ENCODE measurements at places on chromosomes 7 and 10.

- DNase-seq, result no peak
Observed at GRCh38 chr10:123755061-123755460, 88.9 kb downstream of the GPR26 start.

DNA sequence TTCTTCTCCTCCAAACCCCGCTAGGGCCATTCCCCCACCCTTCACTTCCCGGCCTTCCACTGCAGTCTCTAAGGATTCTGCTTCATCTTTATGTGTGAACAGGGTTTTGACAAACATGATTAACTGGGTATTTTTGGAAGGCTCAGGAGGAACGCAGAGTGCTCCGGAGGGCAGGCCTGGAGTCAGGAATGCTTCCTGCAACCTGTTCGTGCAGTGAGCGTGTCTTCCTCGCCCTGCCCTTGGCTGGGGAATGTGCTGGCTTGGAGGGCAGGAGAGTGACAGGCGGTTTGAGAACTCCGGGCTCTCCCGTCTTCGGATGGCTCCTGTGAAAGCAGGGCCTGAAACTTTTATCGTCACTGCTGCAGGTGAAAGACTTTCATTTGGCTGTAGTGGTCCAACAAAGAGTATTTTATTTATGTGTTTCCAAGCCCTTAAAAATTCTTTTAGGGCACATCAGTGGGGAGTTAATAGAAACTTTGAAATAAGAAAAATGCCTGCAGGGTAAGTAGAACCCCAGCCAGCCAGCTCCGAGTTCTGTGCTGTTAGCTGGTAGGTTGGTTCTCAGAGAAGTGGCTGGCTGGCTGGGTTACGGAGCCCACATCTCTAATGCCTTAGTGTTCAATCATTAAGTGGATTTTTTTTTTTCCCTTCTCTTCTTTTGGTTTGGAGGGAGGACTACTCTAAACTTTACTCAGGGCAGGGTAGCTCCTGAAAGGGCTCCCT, 51.0 kb downstream of the TCF7L2 start:
- peak; percentile 25 for DNase-seq

GRCh38 chr10:234708-235406, 99.6 kb downstream of the ZMYND11 start:
- DNase-seq, result no peak

DNA sequence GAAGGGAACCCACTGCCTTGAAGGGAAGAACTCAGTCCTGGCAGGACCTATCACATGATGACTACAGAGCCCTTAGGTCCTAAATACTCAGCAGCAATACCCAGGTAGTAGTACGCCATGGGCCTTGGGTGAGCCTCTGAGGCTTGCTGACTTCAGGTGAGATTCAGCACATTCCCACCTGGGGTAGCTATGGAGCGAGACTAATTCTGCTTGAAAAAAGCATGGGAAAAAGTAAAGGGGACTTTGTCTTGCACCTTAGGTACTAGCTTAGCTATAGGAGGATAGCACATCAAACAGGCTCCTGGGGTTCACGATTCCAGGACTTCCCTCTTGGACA, 98.2 kb upstream of the MEOX2 start:
- no peak for DNase-seq

DNA sequence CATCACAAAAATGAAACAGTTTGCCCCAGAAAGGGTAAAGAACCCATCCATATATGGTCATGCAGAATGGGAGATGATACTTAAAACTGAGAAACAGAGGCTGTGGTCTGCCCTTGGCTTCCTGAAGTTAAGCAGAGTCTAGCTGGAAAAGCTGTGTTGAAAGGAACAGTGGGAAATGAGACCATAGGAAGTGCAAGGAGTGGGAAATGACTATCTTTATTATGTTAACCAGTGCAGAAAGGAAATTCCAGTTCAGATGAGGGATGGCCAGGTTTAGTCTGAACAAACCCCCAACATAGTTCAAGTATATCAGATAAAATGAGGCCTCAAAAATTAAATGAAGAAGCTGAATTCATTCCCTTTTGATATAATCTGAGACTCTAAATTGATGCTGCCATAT, 112.2 kb upstream of the TARP start:
- DNase-seq, result no peak

- DNase-seq, result no peak
Observed at GRCh38 chr10:87054373-87055295, 34.5 kb downstream of the FAM25A start.

DNA sequence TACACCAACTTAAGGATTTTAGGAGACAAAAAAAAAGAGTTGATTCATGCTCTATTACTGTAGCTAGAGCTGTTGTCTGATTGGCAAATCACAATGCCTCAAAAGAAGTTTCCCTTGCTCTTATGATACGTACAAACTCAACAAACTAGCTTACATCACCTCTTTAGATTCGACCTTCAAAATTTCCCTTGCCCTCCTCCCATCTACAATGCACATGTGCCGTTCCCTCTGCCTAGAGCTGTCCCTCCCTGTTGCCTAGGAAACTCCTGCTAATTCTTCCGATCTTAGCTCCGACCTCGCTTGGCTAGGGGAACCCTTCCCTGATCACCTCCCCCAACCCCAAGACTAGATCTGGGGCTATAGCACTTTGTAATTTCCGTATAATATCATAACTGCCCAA, 55.4 kb downstream of the MAP3K8 start:
- no peak for DNase-seq

GRCh38 chr7:155280446-155281397, 17.0 kb upstream of the INSIG1 start:
- DNase-seq, result peak; percentile 12

- DNase-seq, result no peak
Observed at GRCh38 chr7:149616898-149617297, 119.3 kb upstream of the ZNF746 start.

GRCh38 chr10:120400601-120401000, 56.4 kb upstream of the PLPP4 start:
- DNase-seq, result no peak

- DNase-seq, result no peak
Observed at GRCh38 chr7:101729241-101729883, 88.1 kb upstream of the CUX1 start.

- DNase-seq, result no peak
Observed at GRCh38 chr7:104998040-104998752, 15.8 kb upstream of the KMT2E start.

Data from Caco-2 (cell line).